ENCODE measurements at places on chromosomes 13 and 19. TPM values are rescaled to one million over a fixed set of nuclear protein-coding genes. Genes with fewer than 3 reads are reported as not detected.
A peak's percentile ranks its signal among the peaks of the same experiment; 100 is the strongest.

Gene VAV1
- total RNA-seq: 0.51 TPM

Gene GPR4
- total RNA-seq: not detected

Gene KIR2DL1
- total RNA-seq: not detected

Gene MCEMP1
- total RNA-seq: not detected

Gene ZNF573
- total RNA-seq: 6.6 TPM

Gene NCR1
- not detected for total RNA-seq

Gene ADAT3
- total RNA-seq: 1.9 TPM

Gene TNFSF13B
- 0.79 TPM for total RNA-seq

Gene KIR2DL4
- total RNA-seq: not detected

Gene RNF17
- total RNA-seq: not detected

Gene MBD3L2
- not detected for total RNA-seq

Gene ATG4D
- 37.5 TPM for total RNA-seq

Gene ERFL
- total RNA-seq: under 0.01 TPM

Gene CGB8
- not detected for total RNA-seq

GRCh38 chr13:52846567-52847321, 1.7 kb downstream of the PCDH8 start:
- DNase-seq: no peak

- no peak for DNase-seq
Measured at GRCh38 chr19:2726160-2726855, 5.1 kb upstream of the DIRAS1 start.

DNA sequence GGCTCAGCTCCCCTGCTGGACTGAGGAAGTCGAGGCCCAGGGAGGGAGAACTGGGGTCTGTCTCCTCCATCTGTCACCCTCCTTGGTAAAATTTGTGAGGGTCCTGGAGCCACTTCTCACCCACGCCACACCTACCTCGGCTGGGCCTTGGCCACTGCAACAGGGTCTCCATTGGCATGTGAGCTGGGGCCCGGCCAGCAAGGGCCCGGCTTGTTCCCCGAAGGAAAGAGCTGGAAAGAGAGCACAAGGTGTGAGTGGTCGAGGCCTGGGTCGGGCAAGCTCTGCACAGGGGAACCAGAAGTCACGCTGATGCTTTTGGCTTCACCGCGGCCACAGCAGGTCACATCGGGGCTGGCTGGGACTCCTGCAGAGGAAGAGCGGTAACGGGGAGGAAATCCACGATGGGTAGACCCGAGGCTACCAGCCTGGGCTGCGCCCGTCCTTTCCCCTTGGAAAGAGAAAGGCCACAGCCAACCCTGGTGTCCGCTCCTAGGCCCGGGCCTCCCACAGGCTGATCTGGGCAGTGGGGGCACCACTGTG, 9.0 kb downstream of the NANOS3 start:
- no peak for DNase-seq

DNA sequence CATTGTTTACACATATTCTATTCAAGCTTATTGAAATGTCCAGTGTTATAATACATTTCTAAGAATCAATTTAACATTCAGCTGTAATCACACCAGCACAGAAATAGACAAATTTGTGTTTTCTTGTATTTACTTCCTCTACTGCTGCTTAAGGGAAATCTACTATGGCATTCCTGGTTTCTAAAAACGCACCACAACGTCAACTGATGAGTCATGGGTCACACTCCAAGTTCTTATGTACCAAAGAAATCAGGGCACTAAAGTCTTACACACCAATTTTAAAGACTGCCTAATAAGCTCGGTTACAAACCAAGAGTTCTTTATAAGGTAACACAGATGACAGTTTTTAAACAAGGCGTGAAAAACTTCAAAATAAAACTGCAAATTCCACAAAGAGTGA, 13.2 kb downstream of the LNX2 start:
- DNase-seq: peak; percentile 87

GRCh38 chr13:31747966-31748365, 8.6 kb downstream of the RXFP2 start:
- DNase-seq: no peak

DNA sequence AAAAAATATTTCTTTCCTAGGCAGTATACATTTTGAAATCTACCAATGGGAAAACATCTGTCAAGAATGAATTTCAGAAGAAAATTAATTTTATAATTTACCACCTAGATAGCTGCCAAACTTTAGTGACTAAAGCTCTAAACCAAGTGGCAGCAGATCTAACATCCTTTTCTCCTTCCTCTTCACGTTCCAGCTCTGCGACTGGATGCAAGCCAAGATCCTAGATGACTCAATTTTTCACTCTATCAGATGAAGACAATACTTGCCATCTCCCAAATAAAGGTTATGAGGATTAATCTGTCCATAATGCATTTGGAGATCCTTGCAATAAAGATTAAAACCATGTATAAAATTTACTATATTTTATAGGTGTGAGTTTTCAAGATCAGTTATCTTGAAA, 66.7 kb upstream of the MIR17HG start:
- DNase-seq: no peak

- DNase-seq: peak; percentile 22
Measured at GRCh38 chr19:51552996-51553725, 17.9 kb upstream of the ZNF175 start.

GRCh38 chr19:6048793-6049405, 61.4 kb downstream of the RFX2 start:
- peak; percentile 52 for DNase-seq

DNA sequence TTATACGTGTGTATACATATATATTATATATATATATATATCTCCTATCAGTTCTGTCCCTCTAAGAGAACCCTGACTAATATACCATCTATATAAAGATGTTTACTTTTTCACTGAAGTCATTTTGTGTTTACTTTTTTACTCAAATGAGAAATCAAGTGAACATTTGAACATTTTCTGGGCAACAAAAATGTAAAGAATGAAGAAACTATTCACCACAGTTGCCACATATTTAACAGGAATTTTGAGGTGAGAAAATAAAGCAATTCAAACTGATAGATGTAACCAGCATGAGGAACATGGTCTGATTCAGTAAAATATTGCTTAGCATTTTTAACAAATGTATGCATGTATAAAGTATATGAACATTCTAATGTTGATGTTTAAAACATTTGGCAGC, 299.2 kb upstream of the KLHL1 start:
- peak; percentile 58 for DNase-seq

DNA sequence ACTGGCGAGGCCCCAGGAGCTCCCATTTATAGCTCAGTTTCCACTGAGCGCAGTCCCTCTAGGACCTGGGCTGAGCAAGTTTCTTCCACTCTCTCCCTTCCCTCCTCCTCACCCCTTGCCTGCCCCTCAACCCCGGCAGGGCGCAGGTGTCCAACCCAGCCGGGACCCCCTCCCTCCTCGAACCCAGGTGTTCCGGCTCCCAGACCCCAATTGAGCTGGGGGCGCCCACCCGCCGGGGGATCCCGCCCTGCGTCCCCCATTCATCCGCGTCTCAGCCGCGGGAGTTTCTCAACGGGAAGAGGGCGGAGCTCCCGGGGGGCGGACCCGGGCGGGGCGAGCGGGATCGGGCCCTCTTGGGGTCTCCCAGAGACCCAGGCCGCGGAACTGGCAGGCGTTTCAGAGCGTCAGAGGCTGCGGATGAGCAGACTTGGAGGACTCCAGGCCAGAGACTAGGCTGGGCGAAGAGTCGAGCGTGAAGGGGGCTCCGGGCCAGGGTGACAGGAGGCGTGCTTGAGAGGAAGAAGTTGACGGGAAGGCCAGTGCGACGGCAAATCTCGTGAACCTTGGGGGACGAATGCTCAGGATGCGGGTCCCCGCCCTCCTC, at the start of gene KIRREL2:
KIRREL2 (plus strand) TSS at position 366 of the 604 bp plus-strand sequence; CDS start at position 575, 209 bp downstream.
- DNase-seq: no peak

DNA sequence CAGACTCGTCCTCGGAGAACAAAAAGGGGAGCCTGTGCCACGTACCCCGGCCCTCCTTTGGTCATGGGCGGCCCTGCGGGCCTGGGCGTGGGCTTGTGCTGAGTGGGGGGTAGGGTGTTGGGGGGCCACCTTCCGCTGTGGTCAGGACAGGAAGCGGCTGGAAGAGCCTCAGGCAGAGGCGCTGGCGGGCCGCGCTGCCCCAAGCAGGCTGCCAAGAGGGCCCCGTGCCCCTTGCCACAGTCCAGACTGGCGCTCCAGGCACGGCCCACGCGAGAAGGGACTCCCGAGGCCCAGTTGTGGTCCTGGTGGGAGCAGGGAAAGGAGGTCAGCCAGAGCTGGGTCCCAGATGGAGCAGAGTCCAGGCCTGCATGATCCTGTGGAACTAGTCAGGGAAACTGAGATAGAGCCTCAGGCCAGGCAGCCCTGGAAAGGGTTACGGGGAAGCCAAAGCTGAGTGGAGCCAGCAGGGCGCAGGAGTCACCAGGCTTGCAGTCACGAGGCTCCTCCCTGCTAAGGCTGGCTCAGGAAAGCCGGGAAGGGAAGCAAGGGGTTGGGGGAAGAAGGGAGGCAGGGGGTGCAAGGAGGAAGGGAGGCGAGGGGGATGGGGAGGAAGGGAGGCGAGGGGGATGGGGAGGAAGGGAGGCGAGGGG, 135.0 kb downstream of the CRYL1 start:
- DNase-seq: no peak

DNA sequence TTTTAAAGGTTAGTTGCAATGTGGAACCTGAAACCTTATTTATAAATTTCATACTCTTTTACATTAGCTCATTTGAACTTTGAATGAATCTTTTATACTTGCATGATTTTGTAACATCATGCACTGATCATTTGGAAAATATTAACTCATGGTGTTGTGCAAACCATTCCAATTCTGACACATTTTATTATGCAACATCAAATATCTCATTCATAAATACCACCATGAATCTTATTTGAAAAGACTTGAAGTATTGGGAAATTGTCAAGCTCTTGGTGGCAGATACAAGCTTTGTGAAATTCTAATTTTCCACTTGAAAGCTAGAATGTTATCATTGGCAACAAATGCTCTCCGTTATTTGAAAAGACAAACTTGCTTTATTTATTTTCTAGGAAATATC, 379.9 kb upstream of the PCDH20 start:
- peak; percentile 54 for DNase-seq

GRCh38 chr19:38265213-38265861, 964 bp downstream of the SPINT2 start:
- peak; percentile 71 for DNase-seq

GRCh38 chr13:110023729-110024644, 237.6 kb upstream of the IRS2 start:
- DNase-seq: no peak

- DNase-seq: peak; percentile 45
Measured at GRCh38 chr19:15629003-15629880, 11.5 kb upstream of the CYP4F3 start.

- DNase-seq: no peak
Measured at GRCh38 chr19:18465214-18465963, 27.5 kb upstream of the ISYNA1 start.

- no peak for DNase-seq
Measured at GRCh38 chr19:18204394-18205199, 755 bp upstream of the RAB3A start.

DNA sequence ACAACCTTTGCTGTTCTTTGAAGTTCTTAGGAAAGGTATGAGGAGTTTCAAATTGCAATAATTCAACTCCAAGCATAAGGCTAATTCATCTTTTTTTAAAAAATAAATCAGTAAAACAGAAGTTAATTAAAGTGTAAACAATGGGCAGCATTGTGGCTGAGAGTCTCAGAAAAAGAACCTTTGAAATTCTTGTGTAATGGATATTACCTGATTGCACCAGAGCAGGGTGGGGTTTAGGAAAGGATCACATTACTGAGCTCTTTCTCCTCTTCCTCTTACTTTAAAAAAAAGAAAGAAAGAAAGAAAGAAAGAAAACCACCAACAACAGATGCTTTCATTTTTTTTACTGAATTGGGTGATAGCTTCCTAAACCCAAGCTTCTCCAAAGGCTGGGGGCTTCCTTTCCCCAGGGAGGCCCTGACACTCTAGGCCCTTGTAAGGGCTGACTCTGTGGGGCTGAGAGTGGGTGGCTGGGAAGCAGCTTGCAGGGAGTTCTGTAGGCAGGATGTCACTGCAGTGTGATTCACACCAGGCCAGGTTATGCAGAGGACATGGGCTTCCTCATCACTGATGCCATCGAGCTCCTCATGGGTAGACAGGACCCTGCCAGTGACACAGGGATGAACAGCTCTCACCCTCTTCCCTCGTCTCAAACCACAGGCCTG, 564.5 kb downstream of the FGF9 start:
- peak; percentile 12 for DNase-seq

DNA sequence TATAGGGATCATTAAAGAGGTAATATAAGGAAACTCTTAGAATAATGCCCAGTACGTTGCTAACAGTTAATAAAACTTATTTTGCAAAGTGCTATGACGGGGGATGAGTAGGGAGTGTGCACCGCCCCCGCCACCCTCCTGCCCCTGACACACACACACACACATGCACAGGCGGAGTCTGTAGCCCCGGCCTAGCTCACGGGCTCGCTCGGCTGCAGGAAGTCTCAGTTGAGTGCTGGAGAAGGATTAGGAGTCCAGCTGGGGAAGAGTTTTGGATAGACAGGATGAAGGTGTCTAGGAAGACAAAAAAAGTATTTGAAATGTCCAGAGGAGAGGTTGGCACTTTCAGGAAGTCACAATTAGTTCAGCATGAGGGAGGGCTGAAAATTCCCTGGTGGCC, 21.5 kb downstream of the GSX1 start:
- no peak for DNase-seq

- peak; percentile 68 for DNase-seq
Measured at GRCh38 chr13:44108331-44108858, 228.7 kb downstream of the LACC1 start.

DNA sequence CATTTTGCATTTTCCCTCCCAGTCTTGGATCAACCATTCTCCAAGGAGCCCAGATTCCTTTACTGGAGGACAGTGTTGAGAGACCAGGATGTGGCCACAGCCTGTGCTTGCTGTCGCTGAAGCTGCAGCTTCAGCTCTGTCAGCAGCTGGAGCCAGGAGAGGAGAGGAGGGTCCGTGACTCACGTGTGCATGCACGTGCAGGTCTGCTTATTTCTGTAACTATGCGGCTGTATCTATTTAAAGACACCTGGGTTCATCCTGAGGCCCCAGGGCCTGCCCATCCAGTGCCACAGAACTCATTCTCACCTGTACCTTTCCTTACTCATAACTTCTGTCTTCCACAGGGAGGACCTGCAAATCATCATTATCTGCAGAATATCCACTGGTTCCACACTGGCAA, 8.2 kb upstream of the LAMP1 start:
- peak; percentile 50 for DNase-seq

GRCh38 chr19:18293642-18294466, 12.4 kb upstream of the JUND start:
- no peak for DNase-seq

DNA sequence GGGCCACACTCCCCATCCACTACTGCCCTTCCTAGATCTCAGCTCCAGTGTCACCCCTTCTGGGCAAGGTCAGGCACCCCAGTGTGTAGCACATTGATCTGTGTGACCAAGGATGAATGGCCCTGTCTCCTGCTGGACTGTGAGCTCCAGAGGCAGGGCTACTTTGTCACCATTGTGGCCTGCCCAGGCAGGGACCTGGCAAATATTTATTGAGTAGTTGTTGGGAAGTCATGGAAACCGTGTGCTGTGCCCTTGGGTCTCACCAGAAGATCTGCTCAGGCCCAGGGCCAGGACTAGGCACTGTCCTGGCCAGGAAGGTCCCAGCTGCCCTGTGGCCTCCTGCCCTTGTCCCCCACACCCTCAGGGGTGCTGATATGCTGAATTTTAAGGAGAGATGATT, 10.5 kb downstream of the NACC1 start:
- DNase-seq: no peak

Measured in bronchial epithelial cell (primary cell).